ENCODE measurements at places on chromosomes 1 and 21.
A peak's percentile ranks its signal among the peaks of the same experiment; 100 is the strongest.

- DNase-seq: no peak
Measured at GRCh38 chr1:88685259-88685620, 1.2 kb downstream of the PKN2 start.

- DNase-seq: no peak
Measured at GRCh38 chr1:245090491-245091090, 64.2 kb upstream of the KIF26B start.

GRCh38 chr1:149916193-149916897 is 1.3 kb downstream of the SV2A start:
- no peak for DNase-seq

DNA sequence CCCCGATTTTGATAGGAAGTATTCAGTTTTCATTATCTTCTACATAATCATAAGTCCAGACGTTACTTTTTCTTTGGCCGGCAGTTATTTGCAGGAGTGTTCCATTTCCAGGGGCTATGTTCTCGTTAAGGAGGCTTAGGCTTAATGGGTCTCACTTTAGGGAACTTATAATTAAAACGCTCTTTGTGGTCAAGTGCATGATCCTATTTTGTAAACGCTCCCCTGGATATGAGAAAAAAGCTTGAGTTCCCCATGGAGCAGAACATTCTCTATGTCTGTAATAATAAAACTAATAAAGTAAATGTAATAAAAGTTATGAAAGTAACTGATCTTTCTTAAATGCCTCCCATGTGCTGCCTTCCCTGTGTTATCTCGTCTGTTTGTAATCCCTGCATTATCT is 48.7 kb upstream of the GPR153 start:
- DNase-seq: no peak

- no peak for DNase-seq
Measured at GRCh38 chr1:84170171-84170570, 26.1 kb downstream of the PRKACB start.

- no peak for DNase-seq
Measured at GRCh38 chr1:232138044-232138443, 491.9 kb downstream of the SIPA1L2 start.

- DNase-seq: no peak
Measured at GRCh38 chr1:16409536-16410152, 27.6 kb downstream of the SPATA21 start.

DNA sequence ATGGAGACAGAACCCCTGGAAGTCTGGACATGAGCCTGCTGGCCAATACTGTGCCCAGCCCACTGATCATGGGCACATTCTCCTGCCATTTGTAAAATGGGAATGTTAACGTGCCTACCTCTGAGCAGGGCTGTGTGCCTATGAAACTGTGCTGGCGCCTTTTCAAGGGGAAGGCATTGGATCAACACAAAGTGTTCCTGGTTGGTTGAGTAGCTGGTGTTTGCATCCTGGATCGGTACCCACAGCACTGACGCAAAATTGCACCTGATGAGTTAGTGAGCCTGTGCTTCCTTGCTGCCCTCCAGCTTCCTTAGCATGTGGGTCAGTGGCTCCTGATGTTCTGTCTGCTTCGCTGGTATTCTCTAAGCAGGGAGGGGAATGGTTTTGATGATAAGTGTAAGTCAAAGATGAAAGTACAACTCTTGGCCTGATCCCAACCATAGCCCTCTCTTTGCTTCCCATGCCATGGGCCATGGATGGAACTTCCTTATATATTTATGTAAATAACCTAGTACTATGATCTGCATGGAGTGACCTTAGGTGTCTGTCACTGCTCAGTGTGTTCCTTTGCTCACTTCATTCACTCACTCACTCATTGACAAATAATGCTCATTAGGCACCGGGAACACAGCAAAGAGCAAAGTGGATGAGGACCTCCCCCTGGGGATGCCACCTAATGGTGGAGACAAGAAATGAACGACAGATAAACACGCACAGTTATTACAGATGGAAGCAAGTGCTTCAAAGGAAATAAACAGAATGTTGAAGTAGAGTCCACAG is 22.7 kb downstream of the MAB21L3 start:
- DNase-seq: no peak

DNA sequence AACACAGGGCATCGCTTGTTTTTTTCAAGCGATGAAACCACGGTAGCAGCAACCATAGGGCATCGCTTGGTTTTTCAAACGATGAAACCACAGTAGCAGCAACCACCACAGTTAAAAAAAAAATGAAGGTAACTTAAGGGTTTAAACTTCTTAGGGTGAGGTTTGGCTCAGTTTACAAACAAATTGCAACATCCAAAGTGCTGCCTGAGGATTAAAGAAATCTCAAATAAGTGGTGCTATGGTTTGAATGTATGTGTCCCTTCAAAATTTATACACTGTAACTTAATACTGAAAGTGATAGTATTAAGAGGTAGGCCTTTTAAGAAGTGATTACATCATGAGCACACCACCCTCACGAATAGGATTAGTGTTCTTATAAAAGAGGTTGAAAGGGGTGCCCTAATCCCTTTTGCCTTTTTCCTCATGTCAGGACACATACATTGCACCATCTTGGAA is 6.4 kb upstream of the GBP5 start:
- no peak for DNase-seq

GRCh38 chr1:231924180-231924579 is 297.6 kb downstream of the DISC1 start:
- DNase-seq: no peak

DNA sequence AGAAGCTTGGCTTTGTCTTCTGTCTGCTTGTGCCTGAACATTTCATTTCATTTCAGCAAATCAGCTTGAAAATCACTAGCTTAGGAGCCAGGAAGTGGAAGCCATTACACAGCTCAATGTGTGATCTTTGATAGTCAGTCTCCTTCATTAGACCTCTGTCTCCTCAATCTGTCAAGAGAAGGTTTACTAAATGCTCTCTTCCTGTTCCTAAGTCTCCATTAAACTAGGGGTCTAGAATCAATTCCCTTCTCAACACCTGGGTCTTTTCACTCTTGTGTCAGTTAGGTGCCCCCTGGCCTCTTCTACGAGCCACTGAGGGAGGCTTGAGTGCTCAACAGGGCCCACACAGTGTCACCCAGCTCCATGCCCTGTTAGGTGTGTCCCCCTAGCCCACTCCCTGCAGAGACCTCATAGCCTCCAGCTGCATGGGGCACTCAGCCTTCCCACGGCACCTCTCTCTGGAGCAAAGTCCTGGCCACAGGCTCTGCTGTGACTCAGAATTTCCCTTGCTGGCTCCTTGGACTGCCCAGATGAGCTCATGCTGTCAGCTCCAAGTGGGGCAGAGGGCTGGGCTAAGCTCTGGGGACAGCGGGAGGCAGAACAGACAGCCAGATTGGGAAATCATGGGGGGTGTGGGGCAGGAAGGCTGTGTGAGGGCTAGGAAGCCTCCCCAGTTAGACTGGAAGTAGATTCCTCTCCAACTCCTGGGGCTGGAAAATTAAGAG is 115.7 kb upstream of the IPO9 start:
- DNase-seq: no peak

- DNase-seq: peak; percentile 19
Measured at GRCh38 chr1:115296981-115297380, 41.1 kb downstream of the NGF start.

- no peak for DNase-seq
Measured at GRCh38 chr1:112272101-112272772, 123.8 kb upstream of the CTTNBP2NL start.

GRCh38 chr1:204366759-204367158 is 7.0 kb upstream of the PLEKHA6 start:
- no peak for DNase-seq

GRCh38 chr1:18297896-18298648 is 182.7 kb upstream of the KLHDC7A start:
- no peak for DNase-seq

GRCh38 chr1:5509664-5510452 is 482.4 kb downstream of the NPHP4 start:
- DNase-seq: peak; percentile 81

GRCh38 chr1:202155478-202156021 is 4.9 kb downstream of the PTPN7 start:
- DNase-seq: no peak

- DNase-seq: no peak
Measured at GRCh38 chr1:90314533-90314932, 319.6 kb downstream of the ZNF326 start.

DNA sequence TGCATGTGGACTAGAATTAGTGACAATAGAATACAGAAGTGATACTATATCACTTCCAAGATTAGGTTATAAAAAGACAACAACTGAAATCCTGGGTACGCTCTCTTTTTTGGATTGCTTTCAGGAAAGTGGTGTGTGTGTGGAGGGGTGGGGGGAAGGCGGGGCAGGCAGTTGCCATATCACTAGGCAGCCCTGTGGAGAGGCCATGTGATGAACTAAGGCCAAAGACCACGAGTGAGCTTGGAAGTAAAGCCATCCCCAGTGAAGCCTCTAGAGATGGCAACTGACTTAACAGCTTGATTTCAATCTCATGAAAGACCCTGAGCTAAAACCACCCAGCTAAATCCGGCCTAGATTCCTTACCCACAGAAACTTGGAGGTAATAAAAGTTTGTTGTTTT is 6.2 kb upstream of the ASPM start:
- no peak for DNase-seq

DNA sequence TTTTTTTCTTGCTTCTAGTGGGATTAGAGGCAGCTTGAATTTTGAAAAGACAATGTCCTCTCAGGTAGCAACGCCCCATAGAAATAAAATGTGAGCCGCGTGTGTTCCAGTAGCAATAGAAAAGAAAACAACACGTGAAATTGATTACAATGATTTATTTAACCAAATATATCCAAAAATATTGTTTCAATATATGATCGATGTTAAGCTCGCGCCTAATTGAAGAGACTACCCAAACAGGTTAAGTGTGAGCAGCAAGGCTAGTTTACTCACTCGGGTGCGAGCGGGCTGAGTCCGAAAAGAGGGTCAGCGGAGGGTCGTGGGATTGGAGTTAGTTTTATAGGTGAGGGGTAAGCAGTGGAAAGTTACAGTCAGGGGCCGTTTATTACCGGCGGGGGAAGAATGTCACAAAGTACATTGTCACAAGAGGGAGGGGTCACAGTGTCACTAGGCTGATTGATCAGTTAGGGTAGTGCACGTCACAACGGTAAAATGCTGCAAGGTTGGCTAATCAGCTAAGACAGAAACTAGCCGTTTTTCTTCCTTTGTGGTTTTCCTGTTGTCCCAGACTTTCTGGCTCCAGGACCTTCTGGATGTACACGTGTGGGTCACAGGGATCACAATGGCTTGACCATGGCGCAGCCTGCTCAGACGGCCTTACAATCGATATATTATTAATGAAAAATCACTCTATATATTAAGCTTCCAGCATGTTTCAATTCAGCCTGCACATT is 697 bp upstream of the ZNF670 start:
- no peak for DNase-seq

- no peak for DNase-seq
Measured at GRCh38 chr1:206429421-206429820, 40.9 kb upstream of the IKBKE start.

DNA sequence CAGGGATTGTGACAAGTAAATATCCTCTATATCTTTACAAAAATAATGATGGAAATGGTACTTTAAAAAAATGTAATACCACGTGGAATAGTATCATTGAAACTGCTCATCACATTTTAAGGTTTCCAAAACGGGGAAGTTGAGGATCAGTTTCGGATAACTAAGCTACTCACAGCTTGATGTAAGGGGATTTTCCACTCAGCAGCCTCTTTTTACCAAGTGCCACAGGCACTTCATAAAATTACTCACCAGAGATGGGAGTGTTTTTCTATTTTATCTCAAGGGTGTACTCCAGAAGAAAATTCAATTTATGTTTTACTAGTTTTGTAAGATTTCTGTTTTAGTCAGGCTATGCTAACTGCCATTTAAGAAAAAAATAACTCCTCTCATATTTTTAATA is 91.7 kb downstream of the TPR start:
- no peak for DNase-seq

DNA sequence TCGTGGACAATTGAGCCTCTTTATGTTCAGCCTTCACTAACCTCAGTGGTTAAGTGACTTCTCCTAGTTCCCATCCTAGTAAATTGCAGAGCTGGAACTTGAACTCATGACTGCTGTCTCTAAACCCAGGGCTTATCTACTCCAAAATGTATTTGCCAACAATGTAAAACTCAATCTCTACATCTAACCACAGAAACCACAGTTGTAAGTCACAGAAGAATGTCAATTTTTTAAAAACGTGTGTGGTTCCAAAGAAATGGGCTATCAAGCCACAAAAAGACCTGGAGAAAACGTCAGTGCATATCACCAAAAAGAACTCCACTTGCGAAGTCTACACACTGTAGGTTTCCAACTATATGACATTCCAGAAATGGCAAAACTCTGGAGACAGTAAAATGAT is 172.6 kb upstream of the HMCN1 start:
- no peak for DNase-seq

DNA sequence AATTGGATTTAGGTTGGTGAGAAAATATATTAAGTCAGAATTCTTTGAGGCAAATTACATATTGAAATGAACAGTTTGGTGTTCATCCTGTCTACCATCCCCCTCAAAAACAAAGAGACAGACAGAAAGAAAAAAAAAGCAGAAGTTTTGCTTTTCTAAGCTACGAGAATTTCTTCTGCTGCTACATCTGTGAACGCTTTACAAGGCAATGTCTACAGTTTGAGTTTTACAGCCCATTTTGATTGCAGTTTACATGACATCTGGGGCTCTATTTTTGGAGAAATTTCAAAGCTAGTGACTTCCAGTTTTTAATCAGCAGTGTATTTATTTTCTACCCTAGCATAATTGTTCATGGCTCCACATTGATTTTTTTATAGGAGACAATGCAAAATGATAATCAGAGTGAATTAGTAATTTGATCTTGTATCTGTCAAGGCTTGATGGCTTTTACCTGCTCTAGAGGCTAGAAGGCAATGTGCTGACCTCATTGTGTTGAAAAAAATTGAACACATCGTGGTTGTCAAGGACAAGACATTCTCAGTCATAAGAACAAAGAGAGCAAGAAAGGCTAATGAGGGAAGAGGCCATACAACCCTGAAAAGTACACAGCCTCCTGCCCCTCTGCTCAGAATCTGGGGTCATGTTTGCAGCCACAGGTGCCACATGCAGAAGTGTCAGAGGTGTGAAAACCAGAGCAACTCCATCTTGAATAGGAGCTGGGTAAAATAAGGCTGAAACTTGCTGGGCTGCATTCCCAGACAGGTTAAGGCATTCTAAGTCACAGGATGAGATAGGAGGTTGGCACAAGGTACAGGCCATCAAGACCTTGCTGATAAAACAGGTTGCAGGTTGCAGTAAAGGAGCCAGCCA is 201.0 kb upstream of the CAMK1G start:
- no peak for DNase-seq

DNA sequence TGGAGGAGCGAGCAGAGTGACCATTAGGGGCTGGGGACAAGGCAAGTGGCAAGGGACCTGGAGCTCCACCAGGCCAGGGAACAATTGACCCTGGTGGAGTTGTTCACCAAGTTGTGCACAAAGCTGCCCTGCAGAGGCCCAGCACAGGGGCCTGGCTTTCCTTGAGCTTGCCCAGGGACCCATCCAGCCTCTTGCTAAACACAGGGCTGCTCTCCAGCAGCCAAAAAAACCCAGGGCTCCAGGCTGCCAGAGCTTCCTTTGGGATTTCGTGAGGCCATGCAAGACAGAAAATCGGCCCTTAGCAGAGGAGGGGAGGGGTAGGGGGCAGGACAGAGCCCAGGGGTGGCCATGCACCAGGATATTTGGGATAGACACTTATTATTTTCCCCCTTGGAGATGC is 32.6 kb downstream of the LRP8 start:
- no peak for DNase-seq
